Activated naive CD4-positive, alpha-beta T cell treated with anti-CD3 and anti-CD28 coated beads for 36 hours (primary cell): ENCODE measurements at places on chromosomes 4 and X.
A peak's percentile ranks its signal among the peaks of the same experiment; 100 is the strongest.

- no peak for DNase-seq
These were observed 81.0 kb downstream of the SORBS2 start for GRCh38 chr4:185730849-185731608.

DNA sequence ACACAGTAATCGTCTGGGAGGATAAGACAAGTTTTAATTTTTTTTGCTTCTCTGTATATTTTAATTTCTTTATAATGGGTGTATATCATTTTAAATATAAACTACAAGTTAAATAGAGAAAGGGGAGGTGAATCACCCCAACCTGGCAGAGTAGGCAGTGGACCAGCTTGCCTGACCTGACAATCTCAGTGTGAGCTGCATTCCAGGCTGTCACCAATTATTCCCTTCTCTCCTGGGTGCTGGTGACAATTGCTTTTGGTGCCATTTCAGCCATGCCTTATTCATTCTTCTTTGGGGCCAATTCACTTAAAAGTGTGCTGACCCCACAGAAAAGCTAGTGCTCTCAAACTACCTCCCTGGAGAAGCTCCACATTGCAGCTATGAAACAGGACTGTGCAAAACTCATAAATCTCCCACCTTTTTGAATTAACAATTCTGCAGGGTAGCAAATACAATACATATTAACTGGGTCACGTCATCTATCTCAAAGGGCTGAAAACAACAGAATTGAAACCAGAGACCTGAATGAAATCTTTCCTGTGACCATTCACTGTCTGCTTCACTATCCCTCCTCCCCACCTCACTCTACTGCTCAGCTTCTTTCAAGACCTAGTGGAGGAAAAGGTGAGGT, 359.0 kb downstream of the HS3ST1 start:
- DNase-seq, result no peak

- no peak for DNase-seq
These were observed 157.3 kb upstream of the TET2 start for GRCh38 chr4:104989371-104989770.

GRCh38 chr4:43330288-43330687, 437.8 kb downstream of the GRXCR1 start:
- no peak for DNase-seq

DNA sequence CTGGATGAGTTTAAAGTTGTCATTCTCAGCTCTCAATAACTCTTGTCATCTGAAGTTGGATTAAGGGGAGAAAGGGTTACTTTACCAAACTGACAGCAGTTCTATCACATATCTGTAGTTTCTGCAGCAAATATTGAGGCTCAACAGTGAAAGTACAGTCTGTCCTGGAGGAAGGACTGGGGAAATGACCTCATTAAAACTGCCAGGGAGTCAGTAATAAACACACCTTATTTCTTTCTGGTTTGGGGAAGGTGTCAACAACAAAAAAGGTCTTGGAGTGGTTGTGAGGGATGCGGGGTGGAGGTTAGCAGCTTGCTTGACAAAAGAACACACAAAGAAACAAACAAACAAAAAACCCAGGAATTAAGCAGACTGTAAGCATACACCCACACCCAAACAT, 1418.0 kb downstream of the STIM2 start:
- DNase-seq, result no peak

DNA sequence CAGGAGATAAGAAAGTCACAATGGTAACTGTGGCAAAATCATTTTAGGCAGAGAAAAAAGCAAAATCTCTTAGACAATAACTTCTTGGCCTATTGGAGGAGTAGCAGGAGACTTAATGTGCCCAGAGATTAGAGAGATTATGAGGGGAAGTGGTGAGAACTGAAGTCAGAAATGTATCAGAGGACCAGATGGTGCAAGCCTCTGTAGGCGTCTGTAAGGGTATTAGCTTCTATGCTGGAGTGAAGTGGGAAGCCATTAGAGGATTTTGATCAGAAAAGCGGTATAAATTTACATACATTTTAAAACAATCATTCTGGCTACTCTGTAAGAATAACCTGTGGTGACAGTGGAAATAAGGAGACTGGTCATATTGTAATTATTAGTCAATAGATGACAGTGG, 236.7 kb downstream of the FAT4 start:
- no peak for DNase-seq

GRCh38 chrX:49041744-49042580, 1.2 kb downstream of the TFE3 start:
- peak; percentile 32 for DNase-seq

DNA sequence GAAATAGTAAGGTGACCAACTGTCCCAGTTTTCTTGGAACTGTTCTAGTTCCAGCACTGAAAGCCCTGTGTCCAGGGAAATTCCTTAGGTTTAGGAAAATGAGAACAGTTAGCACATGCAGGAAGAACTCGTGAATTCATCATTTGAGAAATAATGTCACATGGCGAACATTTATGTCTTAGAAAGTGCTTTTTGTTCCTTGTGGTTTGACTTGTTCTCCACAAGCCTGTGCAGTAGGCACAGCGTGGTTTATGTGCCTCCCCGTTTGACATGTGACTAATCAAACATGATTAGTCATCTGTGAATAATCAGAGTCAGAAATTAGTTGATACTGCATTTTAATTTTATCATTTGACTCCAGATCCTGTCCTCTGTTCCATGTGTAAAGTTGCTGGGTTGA, 556.0 kb upstream of the CPEB2 start:
- no peak for DNase-seq

DNA sequence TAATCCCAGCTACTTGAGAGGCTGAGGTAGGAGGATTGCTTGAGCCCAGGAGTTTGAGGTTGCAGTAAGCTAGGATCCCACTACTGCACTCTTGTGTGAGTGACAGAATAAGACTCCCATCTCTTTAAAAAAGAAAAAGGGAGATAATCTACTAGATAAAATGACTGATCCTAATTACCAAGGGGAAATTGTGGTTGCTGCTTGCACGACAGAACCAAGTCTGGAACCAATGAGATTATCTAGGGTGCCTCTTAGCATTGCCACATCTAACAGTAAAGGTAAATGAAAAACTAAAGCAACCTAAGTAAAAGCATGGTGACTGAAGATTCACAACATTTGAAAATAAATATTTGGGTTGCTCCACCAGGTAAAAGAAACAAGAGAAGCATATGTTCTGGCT, 185.1 kb downstream of the PDHA2 start:
- DNase-seq, result no peak

DNA sequence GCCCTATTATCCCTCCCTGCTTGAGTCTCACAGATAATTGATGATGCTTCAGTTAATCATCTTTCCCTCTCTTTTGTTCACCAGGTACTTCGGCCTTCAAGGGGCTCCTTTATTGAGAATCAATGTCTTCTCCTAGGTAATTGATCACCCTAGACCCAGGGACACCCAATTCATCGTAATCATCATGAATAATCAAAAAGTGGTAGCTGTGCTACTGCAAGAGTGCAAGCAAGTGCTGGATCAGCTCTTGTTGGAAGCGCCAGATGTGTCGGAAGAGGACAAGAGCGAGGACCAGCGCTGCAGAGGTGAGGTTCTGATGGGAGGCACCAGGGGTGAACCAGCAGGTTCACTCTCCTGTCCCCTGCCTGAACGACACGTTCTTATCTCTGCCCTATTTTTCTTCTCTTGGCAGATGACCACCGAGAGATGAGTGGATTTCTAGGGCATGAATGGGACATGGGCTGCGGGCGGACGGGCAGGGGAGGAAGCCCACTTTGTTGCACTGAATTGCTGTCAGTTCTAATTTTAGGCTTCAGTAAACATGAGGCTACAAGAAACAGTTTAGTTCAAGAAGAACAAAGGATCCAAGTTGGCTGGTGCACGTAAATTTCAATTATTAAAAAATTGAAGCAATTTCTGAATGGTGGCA, 80.5 kb downstream of the ALPK1 start:
- no peak for DNase-seq

GRCh38 chr4:38290366-38290765, 330.2 kb downstream of the PTTG2 start:
- no peak for DNase-seq

DNA sequence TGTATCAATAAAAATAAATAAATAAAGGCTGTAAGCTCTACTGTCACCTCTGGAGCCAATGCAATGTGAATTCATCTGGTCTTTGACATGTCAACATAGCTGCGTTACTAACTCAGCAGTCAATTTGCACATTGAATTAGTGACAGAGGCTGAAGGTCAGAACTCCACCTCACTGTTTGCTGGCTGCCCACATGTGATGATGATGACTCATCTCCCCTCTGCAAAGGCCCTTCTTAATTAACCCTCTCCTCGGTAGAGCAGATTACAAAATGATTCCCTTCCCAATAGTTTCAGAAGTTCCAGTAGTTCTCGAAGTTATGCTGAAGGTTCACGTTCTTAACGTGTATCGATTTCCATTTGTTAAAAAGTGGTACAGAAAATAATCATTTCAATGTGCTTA, 1626.0 kb upstream of the TENM3 start:
- DNase-seq, result no peak

DNA sequence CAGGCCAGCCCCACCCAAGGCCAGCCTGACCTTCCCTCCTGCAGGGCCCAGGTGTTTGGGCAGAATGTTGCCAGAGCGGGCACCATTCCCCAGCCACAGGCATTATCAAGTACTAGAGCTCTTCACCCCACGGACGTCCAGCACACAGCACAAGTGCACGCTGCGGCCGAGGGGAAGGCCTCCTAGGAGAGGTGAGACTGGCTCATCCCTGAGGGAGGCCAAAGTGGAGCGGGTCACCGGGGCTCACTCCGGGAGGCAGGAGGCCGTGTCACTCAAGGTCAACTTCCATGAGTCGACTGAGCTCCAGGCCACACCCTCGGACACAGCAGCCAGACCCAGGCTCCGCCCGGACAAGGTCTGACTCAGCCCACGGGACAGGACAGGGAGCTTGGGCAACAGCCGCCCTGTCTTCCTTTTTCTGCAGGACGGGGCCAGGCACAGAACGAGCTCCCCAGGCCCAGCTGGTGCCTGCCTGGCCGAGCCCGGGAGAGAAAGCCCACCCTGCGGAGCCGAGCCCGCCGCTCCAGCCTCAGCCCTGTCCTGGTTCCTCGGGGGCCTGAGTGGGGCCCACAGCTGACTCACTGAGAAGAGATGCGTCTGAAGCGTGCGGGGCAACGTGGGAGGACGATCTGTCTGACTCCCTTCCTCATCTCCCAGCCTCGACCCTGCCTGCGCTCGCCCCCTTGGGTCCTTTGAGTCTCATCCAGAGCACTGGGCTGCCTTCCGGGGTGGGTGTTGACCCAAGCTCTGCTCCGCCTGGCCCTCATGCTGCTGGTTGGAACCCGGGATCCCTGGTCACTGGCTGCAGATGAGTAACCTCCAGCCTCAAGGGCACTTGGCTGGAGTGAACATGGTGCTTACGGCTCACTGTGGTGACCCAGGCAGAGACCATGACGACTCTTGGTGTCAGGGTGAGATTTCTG, 1.6 kb downstream of the SLC49A3 start:
- DNase-seq, result no peak

- DNase-seq, result no peak
These were observed 59.8 kb downstream of the ACOX3 start for GRCh38 chr4:8380511-8381415.

- DNase-seq, result peak; percentile 48
These were observed 143.6 kb downstream of the TMEM164 start for GRCh38 chrX:110146521-110146920.

GRCh38 chrX:72395237-72395636, 89.5 kb upstream of the CITED1 start:
- DNase-seq, result no peak

DNA sequence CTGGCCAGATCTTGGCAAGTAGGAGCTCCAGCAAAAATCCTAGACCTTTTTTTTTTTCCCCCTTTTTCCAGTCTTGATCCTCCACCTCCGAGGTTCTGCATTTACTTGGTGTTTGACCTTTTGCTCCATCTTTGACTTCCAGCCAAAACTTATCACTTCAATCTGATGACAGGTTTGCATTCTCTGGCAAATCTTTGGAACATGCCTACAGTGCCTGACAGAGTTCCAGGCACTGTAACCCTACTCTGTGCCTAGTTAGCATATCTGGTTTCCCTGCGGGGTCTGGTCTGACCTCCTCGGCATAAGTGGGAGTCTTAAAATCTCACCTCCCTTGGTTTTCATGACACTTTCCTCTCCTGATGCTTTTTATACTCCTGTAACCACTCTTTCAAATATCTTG, 39.4 kb upstream of the NR3C2 start:
- DNase-seq, result no peak

DNA sequence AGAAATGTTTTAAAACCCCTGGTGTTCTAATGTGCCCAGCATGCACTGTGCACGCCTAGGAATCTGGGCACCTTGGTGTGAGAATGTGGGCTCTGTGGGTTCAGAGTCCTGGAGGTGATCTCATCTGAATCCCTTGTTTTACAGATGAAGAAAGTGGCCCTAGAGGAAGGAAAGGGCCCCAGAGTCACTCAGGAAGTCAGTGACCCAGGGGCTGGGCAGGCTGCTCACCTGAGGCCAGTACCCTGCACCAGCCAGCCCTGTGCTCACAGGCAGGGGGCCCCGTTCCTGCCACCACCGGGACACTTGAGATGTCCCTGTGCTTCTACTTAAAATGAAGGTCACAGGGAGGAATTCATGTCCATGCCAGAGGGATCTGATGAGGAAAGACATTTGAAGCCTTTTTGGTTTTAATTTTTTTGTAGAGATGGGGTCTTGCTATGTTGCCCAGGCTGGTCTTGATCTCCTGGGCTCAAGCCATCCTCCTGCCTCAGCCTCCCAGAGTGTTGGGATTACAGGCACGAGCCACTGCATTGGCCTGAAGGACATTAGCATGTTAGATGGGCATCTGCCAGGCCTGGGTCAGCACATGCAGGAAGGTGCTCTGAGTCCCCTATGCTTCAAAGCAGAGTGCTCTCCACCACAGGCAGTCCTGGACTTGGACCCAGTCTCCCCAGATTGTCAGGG, 7.4 kb upstream of the S100P start:
- DNase-seq, result no peak

DNA sequence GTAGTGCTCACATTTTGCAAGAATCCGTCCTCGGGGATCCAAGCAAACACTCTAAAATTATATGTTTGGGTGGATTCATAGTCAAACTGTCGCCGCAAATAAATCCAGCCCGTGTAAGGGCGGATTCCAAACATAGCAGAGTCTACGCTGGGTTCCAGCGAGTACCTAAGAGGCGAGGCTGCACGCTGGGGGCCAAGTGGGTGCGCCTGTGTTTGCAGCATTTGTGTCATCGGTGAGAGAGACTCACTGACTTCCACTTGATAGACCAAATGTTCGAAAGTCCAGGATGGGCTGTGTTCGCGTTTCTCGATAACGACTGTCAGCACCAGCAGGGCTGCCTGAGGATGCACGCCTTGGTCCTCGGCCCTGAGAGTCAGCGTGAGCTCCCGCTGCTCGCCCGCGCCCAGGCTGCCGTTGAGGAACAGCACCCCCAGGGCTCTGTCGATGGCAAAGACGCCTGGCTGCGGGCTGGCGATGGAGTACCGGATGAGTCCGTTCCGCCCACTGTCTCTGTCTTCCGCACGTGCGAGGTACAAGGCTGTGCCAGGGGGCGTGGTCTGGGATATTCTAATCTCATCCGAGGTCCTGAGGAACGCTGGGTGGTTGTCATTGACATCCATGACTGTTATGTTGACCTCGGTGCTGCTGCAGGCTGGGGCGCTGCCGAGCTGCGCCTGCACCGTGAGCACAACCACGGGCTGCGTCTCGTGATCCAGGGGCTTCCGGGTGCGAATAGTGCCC, 158.7 kb downstream of the DCHS2 start:
- peak; percentile 85 for DNase-seq
